ENCODE measurements at places on chromosomes 1 and 21. TPM values are rescaled to one million over a fixed set of nuclear protein-coding genes. Genes with fewer than 3 reads are reported as not detected.

- no peak for DNase-seq
These were observed 1.9 kb downstream of the ZBTB48 start for GRCh38 chr1:6581561-6582305.

TUFT1 gene
- 14.1 TPM for polyA plus RNA-seq

HSF2BP gene
- polyA plus RNA-seq, result 2.6 TPM

- peak; percentile 58 for DNase-seq
These were observed 17.1 kb upstream of the CCDC190 start for GRCh38 chr1:162878000-162878596.

GRCh38 chr1:43539726-43540434, 9.2 kb downstream of the PTPRF start:
- no peak for DNase-seq

DNA sequence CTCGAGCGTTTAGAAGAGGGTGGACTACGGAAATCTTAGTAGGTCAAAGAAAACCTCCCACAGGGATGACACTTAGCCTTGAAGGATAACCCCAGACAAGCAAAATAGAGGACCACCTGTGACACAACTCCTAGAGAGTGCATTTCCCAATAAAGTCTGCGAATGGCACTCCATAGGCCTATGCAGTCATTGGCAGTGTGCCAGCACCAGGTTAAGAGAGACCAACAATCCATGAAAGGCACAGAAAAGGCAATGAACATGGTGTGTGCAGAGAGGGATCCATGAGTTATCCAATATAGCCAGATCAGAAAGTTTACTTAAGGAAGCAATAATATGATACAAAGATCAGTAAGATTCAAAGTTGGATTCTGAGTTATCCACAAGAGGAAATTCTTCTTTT, 45.2 kb upstream of the FMO2 start:
- no peak for DNase-seq

GRCh38 chr21:17532292-17532691, 19.4 kb downstream of the CXADR start:
- DNase-seq, result no peak

- DNase-seq, result no peak
These were observed 935.2 kb downstream of the PLA2G4A start for GRCh38 chr1:187763976-187764375.

DNA sequence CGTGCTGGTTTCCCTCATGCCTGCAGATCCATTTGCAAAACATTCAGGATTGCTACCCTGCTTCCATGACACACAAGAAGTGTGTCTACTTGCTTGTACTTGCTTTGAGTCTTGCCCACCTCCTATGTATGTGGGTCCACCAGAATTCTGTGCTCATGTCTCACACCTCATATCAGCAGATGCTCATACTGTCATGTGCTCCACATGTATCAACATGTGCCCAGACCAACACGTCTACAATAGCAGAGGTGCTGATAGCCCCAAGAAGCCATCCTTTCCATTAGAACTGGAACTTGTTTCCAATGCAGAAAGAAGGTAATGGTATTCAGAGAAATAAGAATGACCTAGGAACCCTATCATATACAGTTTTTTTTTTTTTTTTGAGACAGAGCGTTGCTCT, 27.9 kb upstream of the MYOC start:
- DNase-seq, result no peak

DNA sequence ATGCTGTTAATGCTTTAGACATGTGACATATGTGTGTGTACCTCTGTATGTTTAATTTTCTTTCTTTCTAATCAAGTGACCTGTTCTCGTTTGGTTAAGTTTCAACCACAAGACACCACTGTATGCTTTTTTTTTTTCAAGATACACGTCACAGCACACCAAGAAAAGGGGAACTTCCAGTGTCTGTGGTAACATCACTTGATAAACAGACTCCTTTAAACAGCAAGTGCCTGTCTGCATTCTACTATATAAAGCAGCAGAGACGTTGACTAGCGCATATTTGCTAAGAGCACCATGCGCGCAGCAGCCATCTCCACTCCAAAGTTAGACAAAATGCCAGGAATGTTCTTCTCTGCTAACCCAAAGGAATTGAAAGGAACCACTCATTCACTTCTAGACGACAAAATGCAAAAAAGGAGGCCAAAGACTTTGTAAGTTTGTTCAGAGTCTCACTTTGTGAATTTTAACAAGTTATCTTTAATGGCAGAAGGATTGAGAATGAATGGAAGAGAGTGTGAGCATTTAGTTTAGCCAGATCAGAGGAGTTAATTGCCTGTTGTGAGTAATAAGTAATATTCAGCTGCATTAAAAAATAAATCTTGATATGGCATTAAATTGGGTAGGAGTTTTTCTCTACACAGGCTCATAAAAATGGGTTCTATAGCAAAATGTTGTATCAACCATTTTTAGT, at the start of gene RGS1:
Gene RGS1, plus strand, starts transcription at position 275 of the 691 bp plus-strand sequence. Its CDS starts 20 bp downstream, at position 295.
- DNase-seq, result no peak

- DNase-seq, result no peak
These were observed 11.0 kb downstream of the PRDM15 start for GRCh38 chr21:41868062-41868710.

GRCh38 chr1:191498318-191498717, 659.9 kb upstream of the RGS18 start:
- DNase-seq, result no peak
